Skeletal muscle cell (primary cell): ENCODE measurements at places on chromosomes 13 and 19.
A peak's percentile ranks its signal among the peaks of the same experiment; 100 is the strongest.

- DNase-seq, result peak; percentile 61
Measured at GRCh38 chr19:43901395-43902390, 33.4 kb downstream of the ZNF45 start.

DNA sequence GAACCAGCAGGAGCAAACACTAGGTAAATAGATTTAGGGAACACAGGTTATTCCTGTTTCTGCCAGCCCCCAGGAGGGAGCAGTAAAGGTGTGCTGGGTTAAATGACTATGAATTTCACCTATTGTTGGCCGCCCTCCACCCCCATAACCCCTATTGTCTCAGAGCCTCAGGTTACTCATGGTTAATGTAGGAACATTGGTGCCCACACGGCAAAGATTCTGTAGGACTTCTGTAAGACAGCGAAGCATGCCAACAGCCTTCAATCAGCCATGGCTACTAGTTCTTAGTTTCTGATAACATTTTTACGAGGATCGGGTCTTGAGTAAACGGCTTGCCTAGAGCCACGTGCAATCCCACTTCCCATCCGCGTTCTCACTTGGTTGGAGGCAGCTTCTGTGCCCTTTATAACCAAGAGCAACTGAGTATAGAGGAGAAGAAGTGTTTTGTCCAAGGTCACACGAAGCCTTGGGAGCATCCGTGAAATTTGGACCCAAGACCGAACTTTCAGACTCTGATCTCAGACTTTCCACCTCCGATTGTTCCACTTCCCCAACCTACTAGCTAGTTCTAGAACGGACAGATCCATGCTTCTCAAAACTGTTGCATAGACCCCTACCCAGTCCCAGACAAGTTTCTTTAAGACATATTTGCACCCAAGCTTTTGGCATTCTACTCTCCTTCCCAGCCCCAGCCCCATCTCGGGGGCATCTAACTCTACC is 5.1 kb upstream of the CACNG8 start:
- no peak for DNase-seq

- no peak for DNase-seq
Measured at GRCh38 chr19:8811315-8812172, 20.6 kb downstream of the ZNF558 start.

GRCh38 chr19:1503089-1503924 is 9.5 kb downstream of the ADAMTSL5 start:
- DNase-seq, result no peak

DNA sequence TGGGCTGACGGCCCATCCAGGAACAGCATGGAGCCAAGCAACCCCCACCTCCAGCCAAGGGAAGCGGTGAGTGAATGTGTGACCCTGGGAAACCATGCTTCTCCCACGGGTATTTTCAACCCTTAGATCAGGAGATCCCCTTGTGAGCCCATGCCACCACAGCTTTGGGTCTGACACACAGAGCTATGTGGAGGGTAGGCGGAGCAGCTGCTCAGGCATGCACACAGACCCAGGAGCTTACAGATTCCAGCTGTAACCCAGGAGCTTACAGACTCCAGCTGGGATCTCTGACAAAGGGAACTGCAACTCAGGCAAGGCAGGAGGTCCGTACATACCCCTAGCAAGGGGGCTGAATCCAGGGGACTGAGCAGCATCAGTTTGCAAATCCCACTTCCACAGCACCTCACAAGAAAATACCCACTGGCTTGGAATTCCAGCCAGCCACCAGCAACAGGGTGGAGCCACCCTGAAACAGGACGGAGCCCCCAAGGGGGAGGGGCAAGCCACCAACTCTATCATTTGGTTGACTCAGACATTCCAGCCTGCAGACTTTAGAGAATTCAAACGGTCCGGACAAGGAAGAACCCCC is 40.8 kb upstream of the RFXAP start:
- DNase-seq, result peak; percentile 59

GRCh38 chr13:73240193-73240592 is 181.4 kb downstream of the KLF5 start:
- no peak for DNase-seq

DNA sequence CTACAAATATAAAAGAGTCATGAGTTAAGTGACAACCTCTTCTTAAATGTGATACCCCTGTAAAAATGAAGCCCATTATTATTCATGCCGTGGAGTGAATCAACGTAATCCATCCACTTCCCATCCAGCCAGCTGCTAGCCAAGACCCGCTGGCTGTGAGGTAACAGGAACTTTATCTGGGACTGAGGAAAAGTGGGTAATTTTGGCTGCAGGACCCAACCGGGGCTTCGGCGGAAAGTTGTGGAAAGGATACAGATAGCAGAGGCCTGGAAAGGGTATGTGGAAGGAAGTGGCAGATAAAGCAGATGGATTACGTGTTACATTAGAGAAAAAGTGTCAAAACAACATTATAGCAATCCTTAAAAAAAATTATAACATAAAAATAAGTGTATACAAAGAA is 48.3 kb downstream of the SLC7A1 start:
- DNase-seq, result no peak

- DNase-seq, result no peak
Measured at GRCh38 chr19:51292971-51293370, 18.5 kb upstream of the IGLON5 start.

GRCh38 chr13:113142876-113143275 is 15.6 kb upstream of the PROZ start:
- DNase-seq, result no peak

- DNase-seq, result no peak
Measured at GRCh38 chr13:21040120-21040826, 21.1 kb downstream of the LATS2 start.

DNA sequence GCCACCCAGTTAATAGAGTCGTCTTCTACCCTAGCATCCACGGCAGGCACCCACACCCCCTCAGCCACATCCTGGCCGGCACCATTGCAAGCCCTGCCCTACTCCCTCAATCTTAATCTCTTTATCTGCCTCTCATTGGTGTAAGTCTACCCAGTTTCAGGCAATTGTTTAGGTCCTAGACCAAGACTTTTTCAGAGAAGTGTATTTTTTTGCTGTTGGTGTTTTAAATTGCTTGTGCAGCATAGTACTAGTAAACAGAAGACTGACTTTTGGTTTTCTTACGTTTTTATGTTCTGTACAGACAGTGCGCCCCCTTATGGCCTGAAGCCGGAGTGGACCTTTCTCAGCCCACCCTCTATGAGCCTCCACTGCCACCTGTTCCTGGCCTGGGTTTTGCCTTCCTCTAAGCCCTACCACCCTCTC is 2.3 kb upstream of the LCP1 start:
- no peak for DNase-seq

DNA sequence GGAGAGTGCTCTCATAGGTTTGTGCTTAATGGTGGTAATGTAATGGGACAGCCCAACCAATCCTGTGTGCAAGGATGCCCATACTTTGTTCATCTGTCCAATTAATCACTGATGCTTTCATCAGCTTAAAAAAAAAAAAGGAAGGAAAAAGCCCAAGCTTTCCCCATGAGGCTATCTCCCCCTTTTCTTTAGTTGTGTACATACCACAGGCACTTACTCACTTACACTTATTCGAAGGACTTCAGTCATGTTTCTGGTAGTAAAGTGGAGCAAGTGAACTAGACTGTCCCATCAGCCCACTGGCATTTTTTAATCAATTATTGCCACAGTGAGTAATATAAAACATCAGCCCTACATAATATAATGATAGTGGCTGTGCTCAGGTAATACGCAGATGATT is 183.5 kb upstream of the UFM1 start:
- DNase-seq, result peak; percentile 58

GRCh38 chr13:40963927-40964326 is 55.2 kb downstream of the ELF1 start:
- DNase-seq, result no peak

DNA sequence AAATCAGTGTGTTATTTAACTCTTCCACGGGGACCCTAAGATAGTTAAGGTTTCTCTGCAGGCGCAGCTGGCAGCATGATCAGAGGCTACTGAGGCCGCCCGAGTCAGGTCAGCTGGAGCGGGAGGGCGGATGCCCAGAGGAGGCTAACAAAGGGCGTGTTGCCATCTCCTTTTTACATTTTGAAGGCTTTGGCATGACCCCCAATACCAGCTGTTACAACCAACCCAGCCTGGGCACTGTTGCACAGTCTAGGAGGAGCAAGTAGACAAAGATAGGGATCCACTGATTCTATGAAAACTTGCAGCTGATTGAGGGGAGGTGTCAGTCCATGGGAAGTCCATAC is 15.7 kb downstream of the COL4A2 start:
- no peak for DNase-seq

- DNase-seq, result no peak
Measured at GRCh38 chr19:13214036-13214730, 64.0 kb downstream of the IER2 start.
